ENCODE measurements at places on chromosomes 16 and 17.

- DNase-seq: peak; percentile 40
Observed at GRCh38 chr17:32998111-32998886, 6.7 kb downstream of the SPACA3 start.

DNA sequence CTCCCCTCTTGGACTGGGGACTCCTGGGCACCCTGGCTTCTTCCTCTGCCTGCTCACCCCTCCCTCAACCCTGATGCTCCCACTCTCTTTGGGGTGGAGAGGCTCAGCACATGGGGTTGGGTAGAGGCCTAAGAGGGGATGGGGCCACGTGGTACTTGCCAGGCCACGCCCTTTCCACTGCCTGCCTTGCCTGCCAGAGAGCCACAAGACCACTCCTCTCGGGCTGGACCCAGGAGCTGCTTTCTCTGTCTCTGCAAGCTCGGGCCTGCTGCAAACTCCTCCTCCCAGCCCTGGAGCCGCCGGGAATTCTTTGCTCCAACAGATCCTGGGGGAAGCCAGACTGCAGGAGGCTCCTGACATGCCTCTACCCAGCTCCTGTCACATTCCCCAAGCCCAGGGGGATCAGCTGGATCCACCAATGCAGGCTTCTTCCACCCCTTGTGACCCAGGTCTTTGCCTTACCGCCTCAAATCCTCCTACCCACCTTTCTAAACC is 11.8 kb downstream of the DLX4 start:
- DNase-seq: peak; percentile 93

GRCh38 chr16:53743149-53743566 is 39.2 kb downstream of the FTO start:
- DNase-seq: no peak

DNA sequence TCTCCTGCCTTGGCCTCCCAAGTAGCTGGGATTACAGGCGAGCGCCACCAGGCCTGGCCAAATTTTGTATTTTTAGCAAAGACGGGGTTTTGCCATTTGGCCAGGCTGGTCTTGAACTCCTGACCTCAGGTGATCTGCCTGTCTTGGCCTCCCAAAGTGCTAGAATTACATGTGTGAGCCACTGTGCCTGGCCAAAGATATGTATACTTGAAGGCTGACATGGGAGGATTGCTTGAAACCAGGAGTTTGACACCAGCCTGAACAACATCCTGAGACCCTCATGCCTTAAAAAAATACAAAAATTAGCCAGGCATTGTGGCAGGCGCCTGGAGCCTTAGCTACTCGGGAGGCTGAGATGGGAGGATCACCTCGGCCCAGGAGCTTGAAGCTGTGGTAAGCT is 3.1 kb downstream of the BCAS3 start:
- DNase-seq: no peak

DNA sequence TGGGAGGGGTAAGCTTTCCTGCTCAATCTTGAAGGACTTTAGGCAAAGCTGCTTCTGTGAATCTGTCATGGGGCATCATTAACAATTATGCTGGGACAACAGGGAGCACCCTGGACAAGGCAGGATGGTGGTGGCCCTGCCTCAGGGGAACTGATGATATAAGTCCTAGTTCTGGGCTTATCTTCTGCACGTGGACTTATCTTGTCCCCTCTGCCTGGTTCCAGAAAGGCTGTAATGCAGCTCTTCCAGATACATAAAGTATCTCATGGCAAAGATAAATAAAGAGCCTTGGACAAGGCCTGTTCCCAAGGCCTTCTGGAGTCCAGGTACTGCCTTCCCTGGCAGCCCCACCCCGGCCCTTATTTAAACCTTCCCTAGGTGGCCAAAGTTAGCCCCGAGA is 6.0 kb upstream of the ZNF385C start:
- DNase-seq: no peak
